ENCODE measurements at places on chromosomes 5 and 9. TPM values are rescaled to one million over a fixed set of nuclear protein-coding genes. Genes with fewer than 3 reads are reported as not detected.

GRCh38 chr9:133278161-133279114 lies 3.4 kb upstream of the ABO start:
- no peak for DNase-seq

GRCh38 chr5:133527311-133527710 lies 85.0 kb downstream of the FSTL4 start:
- no peak for DNase-seq

GRCh38 chr9:77769246-77769645 lies 121.1 kb upstream of the GNA14 start:
- DNase-seq = no peak

DNA sequence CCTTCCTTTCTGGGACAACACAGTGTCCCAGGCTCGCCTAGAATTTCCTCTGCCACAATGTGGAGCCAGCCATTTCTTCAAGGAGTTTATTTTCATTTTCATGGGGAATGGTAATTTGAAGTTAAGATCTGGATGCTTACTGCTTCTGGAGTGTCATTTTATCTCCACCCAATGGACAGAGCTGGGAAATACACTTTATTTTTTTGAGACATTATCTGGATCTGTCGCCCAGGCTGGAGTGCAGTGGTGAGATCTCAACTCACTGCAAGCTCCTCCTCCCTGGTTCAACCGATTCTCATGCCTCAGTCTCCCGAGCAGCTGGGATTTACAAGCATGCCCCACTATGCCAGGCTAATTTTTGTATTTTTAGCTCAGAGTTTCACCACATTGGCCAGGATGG lies 12.7 kb upstream of the THG1L start:
- no peak for DNase-seq

- DNase-seq = no peak
Measured at GRCh38 chr9:94809778-94810177, 83.3 kb downstream of the AOPEP start.

DNA sequence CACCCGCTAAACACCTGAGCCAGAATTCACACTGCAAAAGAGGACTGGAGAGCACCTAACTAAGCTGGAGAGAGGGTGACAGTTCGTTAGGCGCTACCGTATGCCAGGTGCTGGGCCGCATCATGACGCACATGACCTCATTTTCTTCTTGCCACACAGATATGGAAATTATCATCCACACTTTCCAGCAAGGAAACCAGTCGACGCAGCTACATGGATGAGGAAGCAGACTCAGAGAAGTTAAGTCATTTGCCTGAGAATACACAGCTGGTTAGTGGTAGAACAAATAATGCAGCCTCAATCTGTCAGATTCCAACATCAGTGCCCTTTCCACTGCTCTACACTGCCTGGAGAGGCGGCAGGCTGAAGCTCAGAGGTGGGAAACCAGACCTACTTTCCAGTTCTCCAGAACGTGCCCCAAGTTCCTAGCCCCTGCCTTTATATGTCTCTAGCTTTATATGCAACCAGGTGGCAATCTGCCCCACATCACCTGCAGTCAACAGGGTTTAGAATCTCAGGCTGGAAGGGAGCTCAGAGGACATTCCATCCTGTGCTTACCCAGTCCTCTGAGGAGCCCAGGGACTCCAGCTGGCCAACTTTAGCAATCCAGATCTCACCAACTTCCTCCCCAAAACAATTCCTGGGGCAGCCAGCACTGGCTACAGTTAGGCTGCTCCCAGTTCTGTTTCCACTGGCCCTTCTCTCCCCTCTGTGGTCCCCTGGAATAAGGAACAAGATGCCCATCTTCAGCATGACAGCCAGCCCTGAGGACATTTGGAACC lies 8.8 kb downstream of the TNIP1 start:
- no peak for DNase-seq

- no peak for DNase-seq
Measured at GRCh38 chr9:16030528-16031185, 477.8 kb downstream of the CCDC171 start.

- DNase-seq = no peak
Measured at GRCh38 chr5:1448511-1449011, 3.3 kb upstream of the SLC6A3 start.

DNA sequence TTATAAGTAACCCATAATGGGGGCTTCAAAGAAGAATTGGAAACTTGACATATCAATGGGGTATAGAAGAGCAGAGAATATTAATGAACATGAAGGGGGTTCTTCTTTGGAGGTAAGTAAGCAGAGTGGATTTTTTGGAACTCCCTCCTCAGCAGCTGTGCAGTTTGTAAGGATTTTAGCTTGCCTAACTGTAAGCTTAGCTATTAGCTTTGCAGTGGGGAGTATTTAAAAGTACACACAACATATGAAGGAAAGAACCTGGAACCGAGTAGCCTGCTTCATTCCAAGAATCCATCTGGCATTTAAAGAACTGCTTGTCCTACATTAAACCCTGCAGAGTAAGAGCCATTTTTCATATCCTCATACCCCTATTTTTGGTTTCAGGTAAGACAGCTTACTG lies 2.2 kb upstream of the PBX3 start:
- no peak for DNase-seq

DNA sequence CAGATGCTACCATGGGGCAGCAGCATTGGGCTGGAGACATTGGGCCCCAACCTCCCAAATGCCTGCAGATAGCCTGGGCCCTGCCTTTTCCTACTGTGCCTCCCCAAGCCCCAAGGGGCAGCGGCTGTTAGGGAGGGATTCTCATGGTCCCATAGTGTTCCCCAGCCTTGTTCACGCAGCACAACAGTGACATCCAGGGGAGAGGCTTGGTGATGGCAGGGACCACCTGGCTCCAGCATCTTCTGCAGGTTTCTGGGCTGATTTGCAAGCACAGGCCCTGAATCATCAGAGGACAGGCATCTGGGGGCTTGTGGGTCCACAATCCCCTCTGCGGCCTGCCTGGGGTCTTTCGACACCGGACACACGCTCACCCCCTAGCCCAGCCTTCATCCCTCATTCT lies 354.6 kb downstream of the SLIT3 start:
- DNase-seq = no peak

GRCh38 chr9:132401824-132402223 lies 4.8 kb downstream of the TTF1 start:
- DNase-seq = no peak

- DNase-seq = peak; percentile 66
Measured at GRCh38 chr5:172104801-172105701, 83.0 kb downstream of the STK10 start.

- no peak for DNase-seq
Measured at GRCh38 chr5:133854554-133854953, 113.9 kb downstream of the C5orf15 start.

DNA sequence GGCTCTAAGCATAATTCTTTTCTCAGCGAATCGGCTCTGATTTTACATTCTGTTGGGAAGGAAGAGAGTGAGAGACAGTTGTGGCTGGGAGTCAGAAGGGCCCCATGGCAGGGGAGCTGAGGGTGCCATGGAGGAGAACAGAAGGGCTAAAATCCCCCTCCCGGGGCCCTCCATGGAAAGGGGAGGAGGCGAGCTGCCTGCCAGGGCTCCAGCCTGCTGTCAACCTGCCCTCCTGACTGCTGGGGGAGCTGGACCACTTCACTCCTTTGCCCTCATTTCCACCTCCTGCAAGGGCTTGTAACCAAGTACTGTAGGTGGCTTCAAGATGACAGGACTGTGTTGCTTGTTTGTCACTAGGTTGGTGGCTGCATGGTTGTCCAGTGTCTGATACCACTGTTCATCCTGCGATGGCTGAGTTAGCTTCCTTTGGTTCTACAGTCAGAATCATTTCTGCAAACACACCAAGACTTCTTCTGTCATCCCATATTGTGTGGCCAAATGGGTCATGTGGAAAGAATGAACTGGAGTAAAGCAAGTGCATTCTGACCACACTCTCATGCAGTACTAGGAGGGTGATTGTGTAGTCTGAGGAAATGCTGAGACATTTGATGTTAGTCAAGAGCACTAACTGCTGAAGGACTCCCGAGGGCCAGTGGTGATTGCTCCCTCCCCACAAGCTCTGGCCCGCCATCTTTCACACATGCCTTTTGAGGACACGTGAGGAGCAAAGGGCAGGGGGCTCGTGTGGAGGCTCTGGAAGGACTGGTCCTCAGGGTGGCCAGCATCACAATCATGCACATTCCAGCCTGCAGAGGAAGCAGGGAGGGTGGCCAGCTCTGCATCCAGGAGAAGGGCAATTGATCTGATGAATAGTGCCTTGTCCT lies 307.2 kb downstream of the GADD45G start:
- no peak for DNase-seq

DNA sequence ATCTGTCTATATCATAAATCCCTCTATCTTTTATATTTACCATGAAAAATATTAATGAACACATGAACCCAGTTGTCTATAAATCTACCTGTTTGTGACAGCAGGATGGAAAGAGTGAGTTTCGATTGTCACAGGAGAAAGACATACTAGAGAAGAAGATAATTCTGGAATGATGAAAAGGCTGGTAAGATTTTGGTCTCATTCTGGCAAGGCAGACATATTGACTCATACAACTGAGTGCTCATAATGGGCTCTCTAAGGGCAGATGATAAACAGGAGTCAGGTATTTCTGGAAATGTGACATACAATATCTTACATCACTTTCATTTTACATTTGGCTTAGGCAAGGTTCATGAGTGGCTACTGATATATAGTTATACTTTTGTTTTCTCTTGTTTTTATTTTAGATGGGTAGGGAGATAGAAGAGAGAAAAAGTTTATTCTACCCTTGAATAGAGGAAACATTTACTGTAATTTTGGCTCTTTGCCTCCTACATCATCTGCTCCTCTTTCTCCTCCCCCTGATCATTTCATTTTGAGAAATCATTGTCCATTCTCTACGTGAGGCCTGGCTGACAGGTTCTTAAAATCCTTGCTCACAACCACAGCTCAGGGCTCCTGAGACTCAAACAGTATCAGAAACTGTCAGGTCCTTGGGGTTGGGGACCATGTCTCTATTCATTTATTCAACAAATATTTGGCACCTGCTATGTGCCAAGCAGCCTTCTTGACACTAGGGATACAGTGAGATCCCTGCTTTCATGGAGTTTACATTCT lies 14.4 kb downstream of the ELOVL7 start:
- no peak for DNase-seq

- DNase-seq = no peak
Measured at GRCh38 chr5:107241841-107242240, 428.9 kb downstream of the EFNA5 start.

- no peak for DNase-seq
Measured at GRCh38 chr9:85900504-85901201, 40.3 kb upstream of the NAA35 start.

DNA sequence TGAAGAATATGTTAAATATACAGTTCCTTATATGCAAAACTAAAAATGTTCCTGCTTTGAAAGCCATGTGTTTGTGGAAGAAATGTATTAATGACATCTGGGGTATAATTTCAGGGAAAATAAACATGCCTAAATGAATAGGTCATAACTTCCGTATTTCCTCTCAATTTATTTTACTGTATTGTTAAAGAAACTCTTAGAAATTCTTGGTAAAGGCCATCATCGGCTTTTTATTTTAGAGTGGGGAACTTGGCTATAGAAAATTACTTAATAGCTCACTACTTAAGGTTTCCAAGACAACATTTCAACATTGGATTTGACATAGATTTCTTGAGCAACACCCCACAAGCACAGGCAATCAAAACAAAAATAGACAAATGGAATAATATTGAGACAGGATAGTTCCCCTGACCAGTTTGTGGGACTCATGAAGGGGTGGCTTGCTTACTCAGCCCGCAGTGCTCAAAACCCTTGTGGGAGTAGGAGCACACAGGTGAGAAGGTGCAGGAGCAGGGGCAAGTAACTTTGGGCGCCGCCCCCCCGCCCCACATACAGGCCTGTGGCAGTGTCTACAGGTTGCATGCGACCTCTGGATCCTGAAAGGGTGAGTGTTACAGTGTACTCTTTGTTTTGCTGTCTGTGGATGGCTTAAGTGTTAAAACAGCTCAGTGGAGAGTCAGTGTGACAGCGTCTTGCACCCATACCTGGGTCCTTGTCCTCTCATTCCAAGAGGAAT lies 891.4 kb upstream of the C9orf72 start:
- no peak for DNase-seq

GRCh38 chr5:164356790-164357189 lies 851.4 kb downstream of the MAT2B start:
- no peak for DNase-seq

- DNase-seq = no peak
Measured at GRCh38 chr5:135593886-135594285, 15.1 kb upstream of the CXCL14 start.

- DNase-seq = no peak
Measured at GRCh38 chr5:73376618-73377170, 71.9 kb downstream of the FOXD1 start.

GRCh38 chr5:159034083-159034824 lies 65.5 kb downstream of the EBF1 start:
- no peak for DNase-seq

- DNase-seq = no peak
Measured at GRCh38 chr9:94175669-94176068, 83.4 kb upstream of the ZNF169 start.

DNA sequence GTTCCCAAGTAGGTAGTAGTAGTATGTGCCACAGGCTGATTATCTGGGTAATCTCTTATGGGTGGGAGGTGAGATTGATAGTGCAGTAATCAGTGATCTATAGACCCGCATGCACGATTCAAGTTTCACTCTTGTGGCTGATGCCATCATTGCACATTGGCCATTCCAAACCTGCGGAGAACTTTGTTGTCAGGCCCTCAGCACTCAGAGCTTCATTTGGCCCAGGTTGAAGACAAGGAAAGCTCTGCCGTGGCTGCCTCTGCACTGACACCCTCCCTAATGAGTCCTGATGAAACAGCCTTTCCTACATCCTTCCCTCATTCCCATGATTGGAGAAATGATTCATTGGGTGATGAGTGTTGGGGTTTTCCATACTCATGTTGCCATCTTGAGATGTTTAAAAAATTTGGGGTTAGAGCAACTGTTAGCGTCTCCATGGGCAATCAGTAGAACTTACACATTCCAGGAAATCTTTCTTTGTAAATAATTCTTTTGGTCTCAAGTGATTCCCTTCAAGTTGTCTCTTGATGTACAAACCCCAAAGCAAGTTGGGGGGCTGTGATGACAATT lies 22.9 kb downstream of the PROP1 start:
- no peak for DNase-seq

- DNase-seq = no peak
Measured at GRCh38 chr5:53276825-53277224, 167.3 kb upstream of the MOCS2 start.

GRCh38 chr5:171521679-171522078 lies 102.2 kb downstream of the FGF18 start:
- DNase-seq = no peak

GRCh38 chr9:85610074-85610860 lies 131.5 kb downstream of the AGTPBP1 start:
- DNase-seq = no peak

DNA sequence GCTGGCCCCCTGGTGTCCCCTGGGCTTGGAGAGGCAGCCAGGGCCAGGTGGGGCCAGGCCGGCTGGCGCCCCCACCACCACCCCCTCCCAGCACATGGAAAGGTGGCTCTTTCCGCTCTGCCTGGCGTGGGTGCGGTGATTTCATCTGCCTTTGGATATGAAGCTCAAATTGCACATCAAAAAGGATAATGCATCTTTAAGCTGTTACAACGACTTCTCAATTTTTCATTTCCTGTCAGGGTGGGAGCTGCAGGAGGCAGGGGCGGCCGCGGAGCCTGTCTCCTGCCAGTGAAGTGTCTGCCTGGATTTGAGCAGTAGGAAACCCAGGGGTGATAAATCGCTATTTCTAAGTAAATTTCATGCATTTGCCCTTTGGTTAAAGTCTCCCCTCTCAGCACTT lies 169.2 kb upstream of the MVB12B start:
- no peak for DNase-seq

MYOZ3 gene
- total RNA-seq = 2.5 TPM

ECM2 gene
- 65.6 TPM for total RNA-seq

INSL4 gene
- total RNA-seq = not detected

ST8SIA4 gene
- total RNA-seq = 15.6 TPM

LOX gene
- 125 TPM for total RNA-seq

GRM6 gene
- total RNA-seq = not detected

DDX4 gene
- not detected for total RNA-seq

PCDH12 gene
- total RNA-seq = 10.3 TPM

Measured in aorta (tissue), 5 donors.